ENCODE measurements at places on chromosomes 2 and 18.

DNA sequence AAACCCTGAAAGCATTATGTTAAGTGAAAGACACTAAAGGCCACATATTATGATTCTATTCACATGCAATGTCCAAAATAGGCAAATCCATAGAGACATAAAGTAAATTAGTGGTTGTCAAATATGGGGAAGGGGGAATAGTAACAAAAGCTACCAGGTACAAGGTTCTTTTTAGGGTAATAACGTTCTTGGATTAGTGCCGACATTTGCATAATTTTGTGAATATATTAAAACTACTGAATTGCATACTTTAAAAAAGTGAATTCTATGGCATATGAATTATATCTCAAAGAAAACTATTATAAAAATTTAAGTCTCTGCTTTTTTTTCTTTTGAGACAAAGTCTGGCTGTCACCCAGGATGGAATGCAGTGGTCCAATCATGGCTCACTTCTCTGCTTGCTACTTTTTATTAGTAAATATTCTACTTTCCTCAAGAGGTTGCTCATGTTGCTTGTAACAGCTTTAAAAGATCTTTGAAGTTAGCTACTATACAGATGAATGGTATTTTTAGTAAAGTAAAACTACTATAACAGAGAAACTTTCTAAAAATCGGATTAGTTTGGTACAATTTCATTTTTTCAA is 2.5 kb downstream of the SESTD1 start:
- no peak for DNase-seq

DNA sequence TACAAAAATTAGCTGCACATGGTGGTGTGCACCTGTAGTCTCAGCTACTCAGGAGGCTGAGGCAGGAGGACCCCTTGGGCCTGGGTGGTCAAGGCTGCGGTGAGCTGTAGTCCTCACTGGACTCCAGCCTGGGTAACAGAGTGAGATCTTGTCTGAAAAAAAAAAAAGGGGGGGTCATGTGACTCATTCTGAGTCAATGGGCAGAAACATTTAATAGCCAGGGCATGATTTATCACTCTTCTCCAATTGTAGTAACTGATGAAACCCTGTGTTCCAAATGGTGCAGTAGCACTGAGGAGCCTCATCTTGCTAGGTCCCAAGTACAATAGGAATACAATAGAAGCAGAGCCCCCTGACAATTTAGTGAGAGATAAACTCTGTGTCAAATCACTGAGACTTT is 78.9 kb upstream of the CCDC68 start:
- no peak for DNase-seq

- no peak for DNase-seq
Observed at GRCh38 chr2:95043300-95044093, 18.0 kb downstream of the MAL start.

GRCh38 chr18:34258176-34258575 is 33.5 kb upstream of the NOL4 start:
- DNase-seq: no peak

GRCh38 chr2:74576863-74577229 is 22.3 kb downstream of the DOK1 start:
- DNase-seq: no peak

- DNase-seq: no peak
Observed at GRCh38 chr2:149731079-149731478, 143.5 kb upstream of the MMADHC start.

- DNase-seq: no peak
Observed at GRCh38 chr2:215171151-215171550, 32.7 kb upstream of the ABCA12 start.

DNA sequence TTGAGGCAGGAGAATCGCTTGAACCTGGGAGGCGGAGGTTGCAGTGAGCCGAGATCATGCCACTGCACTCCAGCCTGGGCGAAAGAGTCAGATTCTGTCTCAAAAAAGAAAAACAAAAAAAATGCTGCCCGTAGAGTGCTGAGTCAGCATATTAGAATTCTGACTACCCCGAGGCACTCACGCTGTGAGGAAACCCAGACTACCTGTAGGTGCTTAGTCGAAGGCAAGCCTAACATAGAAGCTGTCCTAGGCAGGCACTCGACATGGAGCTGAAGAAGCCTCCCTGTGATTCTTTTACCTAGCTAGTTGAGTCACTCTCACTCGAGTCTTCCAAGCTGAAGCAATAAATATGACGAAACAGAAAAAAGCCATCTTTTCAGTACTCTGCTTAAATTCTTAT is 1323.2 kb upstream of the DDX18 start:
- no peak for DNase-seq

GRCh38 chr18:63972002-63972376 is 2.1 kb downstream of the SERPINB8 start:
- no peak for DNase-seq

DNA sequence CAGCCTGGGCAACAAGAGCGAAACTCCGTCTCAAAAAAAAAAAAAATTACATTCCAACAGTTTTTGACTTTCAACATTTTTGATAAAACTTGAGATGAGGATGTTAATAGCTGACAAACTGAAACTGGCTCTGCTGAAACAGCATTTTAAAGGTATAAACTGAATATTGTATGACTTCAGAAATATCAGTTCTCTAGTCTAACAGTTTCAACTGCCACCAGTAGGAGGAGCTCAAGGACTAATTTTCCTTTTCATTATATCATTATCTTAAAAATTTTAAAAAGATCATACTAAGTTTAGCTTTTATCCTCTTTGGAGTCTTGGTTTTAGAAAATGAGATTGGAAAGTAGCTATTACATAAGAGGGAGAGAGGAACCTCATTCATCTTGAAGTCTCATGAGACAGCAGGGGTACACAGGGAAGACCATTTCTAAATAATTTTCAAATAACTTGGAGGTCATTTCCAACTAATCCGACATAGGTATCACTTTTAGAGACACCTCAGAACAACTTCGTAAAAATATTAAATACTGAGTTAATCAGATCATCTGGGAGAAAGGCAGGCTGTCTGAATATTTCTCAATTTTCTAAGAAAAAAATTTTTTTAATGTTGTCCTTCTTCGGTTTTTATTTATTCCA is 37.6 kb upstream of the MCM6 start:
- no peak for DNase-seq

- DNase-seq: no peak
Observed at GRCh38 chr18:31302991-31303390, 15.0 kb upstream of the DSG1 start.

GRCh38 chr2:156779416-156780120 is 343.4 kb downstream of the GPD2 start:
- DNase-seq: peak; percentile 58

DNA sequence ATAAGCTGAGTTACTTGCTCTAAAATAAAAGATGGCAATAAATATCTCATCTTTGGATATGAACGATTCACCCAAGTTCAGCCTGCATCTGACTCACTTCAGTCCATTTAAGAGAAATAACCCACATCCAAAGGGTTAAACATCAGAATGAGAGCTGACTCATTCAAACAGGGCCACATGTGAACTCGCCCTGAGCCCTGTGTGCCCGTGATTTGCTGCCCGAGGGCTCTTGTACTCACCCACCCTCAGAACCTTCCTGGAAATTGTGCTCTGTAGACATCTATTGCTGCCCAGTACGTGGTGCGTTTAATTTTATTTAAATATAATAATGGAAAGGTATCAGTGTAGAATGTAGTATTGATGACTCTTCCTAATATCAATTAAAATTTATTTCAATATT is 66.9 kb upstream of the RBM44 start:
- DNase-seq: no peak

DNA sequence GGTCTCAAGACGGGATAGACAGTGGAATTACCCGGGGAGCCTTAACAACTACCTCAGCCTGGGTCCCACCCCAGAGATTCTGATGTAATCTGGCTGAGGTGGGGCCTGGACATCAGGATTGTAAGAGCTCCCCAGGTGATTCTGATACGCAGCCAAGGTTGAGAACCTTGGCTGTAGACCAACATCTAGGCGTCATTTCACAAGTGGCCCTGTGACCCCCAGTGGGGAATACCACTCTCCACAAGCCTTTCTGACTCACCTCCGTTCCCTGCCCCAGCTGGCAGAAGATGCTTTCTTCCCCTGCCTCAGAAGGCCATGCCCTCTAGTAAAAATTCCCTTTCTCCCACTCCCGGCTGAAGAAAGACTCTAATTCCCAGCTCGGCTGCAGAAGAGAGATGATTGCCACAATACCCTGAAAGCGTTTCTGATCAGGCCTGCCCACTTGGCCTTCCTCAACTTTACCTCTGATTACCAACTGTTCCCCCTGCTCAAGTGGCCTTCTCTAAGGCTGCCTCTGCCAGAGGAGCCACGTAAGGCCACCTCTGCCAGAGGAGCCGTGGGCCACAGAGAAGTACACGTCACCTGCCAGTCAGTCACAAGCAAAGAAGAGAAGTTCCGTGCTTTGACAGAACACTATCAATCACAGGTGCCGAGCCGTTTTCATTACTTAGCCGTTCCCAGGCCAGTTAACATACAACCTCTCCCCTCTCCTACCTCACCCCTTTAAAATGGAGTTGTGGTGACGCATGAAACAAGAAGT is 116.8 kb upstream of the PKDCC start:
- no peak for DNase-seq

- no peak for DNase-seq
Observed at GRCh38 chr2:63581298-63581961, 6.8 kb downstream of the WDPCP start.

GRCh38 chr2:158094487-158095092 is 7.1 kb upstream of the UPP2 start:
- peak; percentile 34 for DNase-seq

- no peak for DNase-seq
Observed at GRCh38 chr2:227029426-227030105, 134.4 kb downstream of the COL4A4 start.

GRCh38 chr2:113966171-113966570 is 76.3 kb downstream of the ACTR3 start:
- no peak for DNase-seq

- no peak for DNase-seq
Observed at GRCh38 chr18:8526332-8526731, 82.9 kb upstream of the RAB12 start.

GRCh38 chr18:72261590-72261989 is 282.6 kb downstream of the CBLN2 start:
- no peak for DNase-seq

DNA sequence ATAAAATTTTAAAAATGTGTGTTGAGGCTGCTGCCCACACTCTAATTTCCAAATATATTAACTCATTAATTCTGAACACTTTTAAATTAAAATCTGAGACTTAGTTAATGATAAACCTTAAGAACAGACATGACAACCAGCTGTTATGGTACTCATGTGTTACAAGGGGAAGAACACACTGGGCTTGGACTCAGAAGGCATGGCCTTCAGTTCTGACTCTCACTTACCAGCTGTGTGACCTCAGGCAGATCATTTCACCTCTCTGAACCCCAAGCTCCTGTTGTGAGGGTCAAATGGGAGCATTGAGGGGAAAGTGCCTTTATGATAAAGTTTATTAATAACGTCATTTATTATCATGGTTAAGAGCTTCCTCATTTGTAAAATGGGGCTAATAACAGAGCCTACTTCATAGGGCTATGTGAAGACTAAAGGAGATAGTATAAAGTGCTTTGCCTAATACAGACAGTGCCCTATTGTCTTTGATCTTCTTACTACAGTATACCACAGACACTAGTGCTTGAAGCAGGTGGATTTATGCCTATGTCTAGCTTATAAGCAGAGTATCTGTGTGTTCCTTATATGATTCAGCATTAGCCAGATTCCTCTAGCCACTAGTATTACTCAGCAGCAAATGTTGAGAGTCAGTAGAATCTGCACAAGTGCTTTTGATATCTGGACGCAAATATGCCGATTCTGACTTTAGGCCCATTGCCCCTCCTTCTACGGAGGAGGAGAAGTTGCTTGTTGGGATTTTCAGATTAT is 99.6 kb downstream of the SGPP2 start:
- DNase-seq: no peak

- no peak for DNase-seq
Observed at GRCh38 chr18:33844232-33844631, 266.2 kb downstream of the ASXL3 start.

DNA sequence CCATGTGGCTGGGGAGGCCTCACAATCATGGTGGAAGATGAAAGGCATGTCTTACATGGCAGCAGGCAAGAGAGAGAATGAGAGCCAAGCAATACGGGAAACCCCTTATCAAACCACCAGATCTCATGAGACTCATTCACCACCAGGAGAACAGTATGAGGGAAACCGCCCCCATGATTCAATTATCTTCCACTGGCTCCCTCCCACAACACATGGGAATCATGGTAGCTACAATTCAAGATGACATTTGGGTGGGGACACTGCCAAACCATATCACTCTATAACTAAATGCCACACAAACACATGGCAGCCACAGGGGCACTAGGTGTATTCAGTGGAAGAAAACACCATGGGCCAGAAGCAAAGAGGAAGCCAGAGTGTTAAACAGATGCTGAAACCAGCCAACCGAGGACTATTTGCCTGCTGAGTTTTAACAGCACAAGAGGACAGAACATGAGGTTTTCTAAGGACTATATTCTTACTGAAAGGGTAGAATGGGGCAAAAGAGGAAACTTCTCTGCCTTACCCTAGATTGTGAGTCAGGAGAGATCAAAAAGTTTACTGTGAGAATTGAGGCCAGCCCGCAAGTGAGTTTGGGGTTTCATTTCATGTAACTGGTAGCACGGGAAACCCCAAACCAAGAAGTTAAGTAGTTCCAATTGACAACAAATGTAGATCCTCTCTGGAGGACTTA is 49.2 kb downstream of the SIGLEC15 start:
- DNase-seq: no peak

DNA sequence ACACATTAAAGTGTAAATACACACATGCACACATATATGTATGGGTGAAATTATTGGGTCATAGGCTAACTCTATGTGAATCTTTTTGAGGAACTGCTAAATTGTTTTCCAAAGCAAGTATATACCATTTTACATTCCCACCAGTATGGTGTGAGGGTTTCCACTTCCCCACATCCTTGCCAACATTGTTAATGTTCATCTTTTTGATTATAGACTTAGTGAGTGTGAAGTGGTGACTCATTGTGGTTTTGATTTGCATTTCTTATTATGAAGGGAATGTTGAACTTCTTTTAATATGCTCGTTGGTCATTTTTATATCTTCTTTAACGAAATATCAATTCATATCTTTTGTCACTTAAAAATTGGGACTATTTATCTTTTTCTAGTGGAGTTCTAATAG is 181.8 kb upstream of the GCFC2 start:
- no peak for DNase-seq

GRCh38 chr18:55185391-55185790 is 226.1 kb upstream of the CCDC68 start:
- no peak for DNase-seq

DNA sequence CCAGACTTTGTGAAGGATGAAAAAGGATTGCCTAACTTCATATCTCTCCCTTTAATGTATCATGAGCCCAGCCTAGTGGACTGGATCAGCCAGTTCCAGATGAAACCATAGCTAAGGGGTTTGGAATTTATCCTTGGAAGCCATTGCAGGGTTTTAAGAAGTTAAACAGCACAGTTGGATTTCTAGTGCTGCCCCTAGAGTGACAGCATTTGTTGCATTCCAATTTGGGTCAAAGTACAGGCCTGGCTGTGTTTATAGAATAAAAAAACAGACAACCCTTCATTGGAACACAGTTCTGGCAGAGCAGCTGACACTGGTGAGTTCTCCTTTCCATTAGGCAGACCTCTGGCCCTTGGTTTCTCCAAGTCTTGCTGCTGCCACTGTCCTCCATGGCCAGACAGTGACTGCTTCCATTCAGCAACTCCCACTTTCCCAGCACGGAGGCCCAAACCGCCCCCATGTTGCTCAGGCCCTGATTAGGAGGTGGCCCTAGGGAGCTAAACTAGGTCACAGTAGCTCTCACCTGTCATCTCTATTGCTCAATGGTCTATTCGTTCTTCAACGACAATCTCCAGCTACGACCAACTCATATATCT is 8.0 kb downstream of the GPR39 start:
- DNase-seq: no peak

GRCh38 chr2:240791221-240791800 is 28.7 kb downstream of the KIF1A start:
- DNase-seq: no peak
